Effector memory CD4-positive, alpha-beta T cell (primary cell): ENCODE measurements at places on chromosomes 1 and 21.

DNA sequence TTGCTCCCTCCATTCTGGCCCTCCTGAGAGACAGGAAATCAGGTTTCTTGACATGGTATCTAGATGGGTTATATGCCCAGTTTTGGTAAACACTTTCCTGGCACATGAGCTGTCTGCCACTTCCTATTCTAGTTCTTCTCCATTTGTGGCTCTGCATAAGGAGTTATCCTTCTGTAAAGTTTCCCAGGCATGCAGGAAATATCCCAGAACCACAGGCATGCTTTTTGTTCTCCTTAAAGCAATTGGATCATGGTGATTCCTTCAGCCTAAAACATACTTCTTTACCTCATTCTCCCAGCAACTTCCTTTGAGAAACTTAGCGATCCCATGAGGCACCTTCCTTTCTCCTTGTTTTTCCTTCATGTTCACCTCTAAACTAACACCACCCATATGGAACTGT, 199.8 kb downstream of the CRB1 start:
- no peaks in the 10 kb centered on the region for H3K27me3 ChIP-seq
- DNase-seq, result no peak
- no peaks in the 10 kb centered on the region for H3K4me1 ChIP-seq
- H3K27ac ChIP-seq, result no peak overlapping the region
- no peaks in the 10 kb centered on the region for H3K36me3 ChIP-seq

- no peak overlapping the region for H3K27ac ChIP-seq
- H3K27me3 ChIP-seq, result no peaks in the 10 kb centered on the region
- no peak for DNase-seq
- H3K4me1 ChIP-seq, result no peaks in the 10 kb centered on the region
- no peak overlapping the region for H3K4me3 ChIP-seq
Measured at GRCh38 chr1:53576381-53576801, 117.2 kb downstream of the DMRTB1 start.

GRCh38 chr21:37753122-37753599, 163.1 kb downstream of the KCNJ6 start:
- H3K27me3 ChIP-seq, result no peaks in the 10 kb centered on the region
- no peak overlapping the region for H3K4me3 ChIP-seq
- H3K27ac ChIP-seq, result no peak overlapping the region
- H3K36me3 ChIP-seq, result no peaks in the 10 kb centered on the region
- no peaks in the 10 kb centered on the region for H3K4me1 ChIP-seq

DNA sequence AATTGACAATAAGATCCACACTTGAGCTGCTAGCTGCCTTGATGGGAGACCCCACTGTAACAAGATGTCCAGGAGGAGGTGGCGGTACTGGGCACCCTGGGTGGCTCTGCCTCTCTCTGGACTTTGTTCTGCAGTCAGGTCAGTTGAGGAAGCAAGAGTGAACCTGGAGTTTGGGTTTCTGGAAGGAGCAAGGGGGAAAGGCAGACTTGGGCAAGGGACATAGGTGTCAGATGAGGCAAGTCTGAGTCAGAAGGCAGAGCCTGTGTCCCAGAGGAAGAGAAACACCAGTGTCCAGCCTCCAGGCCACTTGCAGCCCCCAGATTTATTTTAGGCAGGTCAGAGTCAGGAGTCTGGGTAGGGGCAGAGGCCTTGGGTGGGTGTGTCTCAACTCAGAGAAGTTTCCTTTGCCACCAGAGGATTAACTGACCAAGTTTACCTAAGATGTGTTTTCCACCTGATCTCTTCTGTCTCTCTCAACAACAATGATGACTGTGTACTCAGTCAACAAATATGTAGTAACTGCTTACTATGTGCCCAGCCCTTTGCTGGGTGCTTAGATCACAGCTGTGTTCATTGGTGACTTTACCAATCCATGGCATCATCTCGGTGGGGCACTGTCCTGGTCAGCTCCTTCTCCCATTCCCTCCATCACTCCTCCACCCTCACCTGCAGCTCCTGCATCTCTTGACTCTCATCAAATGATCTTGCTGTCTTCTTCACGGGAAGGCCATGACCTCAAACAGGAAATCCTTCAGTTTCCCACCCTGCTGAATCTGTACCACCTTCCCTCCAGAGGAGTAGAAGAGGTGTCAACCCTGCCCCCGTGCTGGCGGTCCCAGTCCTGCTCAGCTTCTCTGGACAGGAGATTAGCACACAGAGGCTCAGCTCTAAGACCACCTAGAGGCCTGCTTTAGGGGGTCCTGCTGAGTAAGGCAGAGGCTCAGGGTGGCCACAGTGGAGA, 36.6 kb downstream of the ELF3 start:
- no peaks in the 10 kb centered on the region for H3K36me3 ChIP-seq
- no peaks in the 10 kb centered on the region for H3K4me1 ChIP-seq
- no peak overlapping the region for H3K27ac ChIP-seq
- no peak overlapping the region for H3K4me3 ChIP-seq
- no peak for DNase-seq
- no peaks in the 10 kb centered on the region for H3K27me3 ChIP-seq

- no peaks in the 10 kb centered on the region for H3K27me3 ChIP-seq
- H3K27ac ChIP-seq, result no peak overlapping the region
- H3K4me1 ChIP-seq, result no peaks in the 10 kb centered on the region
- no peak overlapping the region for H3K4me3 ChIP-seq
- no peak for DNase-seq
Measured at GRCh38 chr1:55067022-55067778, 27.9 kb downstream of the PCSK9 start.
